ENCODE measurements at places on chromosomes 3 and 15. TPM values are rescaled to one million over a fixed set of nuclear protein-coding genes. Genes with fewer than 3 reads are reported as not detected.

The MPI gene
- 16.7 TPM for total RNA-seq

The EEF1AKMT4 gene
- total RNA-seq, result 3.2 TPM

The CCR9 gene
- total RNA-seq, result not detected

The GOLGA8T gene
- total RNA-seq, result not detected

The GOLGA8J gene
- not detected for total RNA-seq

The C3orf49 gene
- not detected for total RNA-seq

The SPESP1 gene
- not detected for total RNA-seq

The CASR gene
- total RNA-seq, result not detected

The HYAL1 gene
- total RNA-seq, result 0.18 TPM

The SATB1 gene
- 1.1 TPM for total RNA-seq

DNA sequence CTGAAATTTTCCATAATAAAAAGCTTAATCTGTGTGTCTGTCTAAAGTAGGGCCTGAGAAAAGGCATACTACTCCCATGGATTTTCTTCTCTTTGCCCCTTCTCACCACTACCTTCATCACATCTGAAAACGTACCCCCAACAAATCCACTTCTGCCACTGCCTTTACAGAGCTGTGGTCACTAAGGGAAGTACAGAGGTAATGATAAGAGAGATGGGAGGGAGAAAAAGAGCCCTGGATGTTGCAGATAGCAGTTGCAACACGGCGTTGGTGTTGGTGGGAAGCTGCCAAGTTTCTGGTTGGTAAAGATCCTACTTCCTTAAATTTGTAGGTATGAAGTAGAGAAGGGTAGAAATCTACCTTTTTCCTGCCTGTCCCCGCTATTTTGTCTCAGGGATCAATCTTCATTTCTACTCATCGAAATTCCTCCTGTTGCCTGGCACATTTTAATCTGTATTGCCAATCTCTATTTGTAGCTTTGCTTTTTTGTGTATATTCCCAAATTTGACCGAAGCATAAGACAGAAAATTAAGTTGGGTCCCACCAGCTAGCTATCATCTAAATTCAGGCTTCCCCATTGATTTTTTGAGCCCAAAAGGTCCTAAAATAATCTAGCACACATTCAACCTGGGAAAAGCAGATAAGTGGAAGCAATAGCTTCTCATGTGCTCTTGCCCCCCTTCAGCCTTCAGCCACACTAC lies 102.9 kb downstream of the TFDP2 start:
- no peaks in the 10 kb centered on the region for H3K4me1 ChIP-seq
- no peak overlapping the region for H3K27ac ChIP-seq
- no peak overlapping the region for H3K4me3 ChIP-seq
- DNase-seq, result no peak

- no peaks in the 10 kb centered on the region for H3K27me3 ChIP-seq
- H3K4me3 ChIP-seq, result no peak overlapping the region
- no peak overlapping the region for H3K27ac ChIP-seq
- H3K36me3 ChIP-seq, result no peaks in the 10 kb centered on the region
Measured at GRCh38 chr3:118186051-118186450, 848.6 kb downstream of the IGSF11 start.

GRCh38 chr3:129195731-129196256 lies 12.1 kb upstream of the CNBP start:
- peaks cover 18% of the 10 kb centered on the region for H3K4me1 ChIP-seq
- H3K36me3 ChIP-seq, result no peaks in the 10 kb centered on the region
- H3K27ac ChIP-seq, result peak overlapping the region; percentile 44
- no peaks in the 10 kb centered on the region for H3K27me3 ChIP-seq
- H3K4me3 ChIP-seq, result no peak overlapping the region

DNA sequence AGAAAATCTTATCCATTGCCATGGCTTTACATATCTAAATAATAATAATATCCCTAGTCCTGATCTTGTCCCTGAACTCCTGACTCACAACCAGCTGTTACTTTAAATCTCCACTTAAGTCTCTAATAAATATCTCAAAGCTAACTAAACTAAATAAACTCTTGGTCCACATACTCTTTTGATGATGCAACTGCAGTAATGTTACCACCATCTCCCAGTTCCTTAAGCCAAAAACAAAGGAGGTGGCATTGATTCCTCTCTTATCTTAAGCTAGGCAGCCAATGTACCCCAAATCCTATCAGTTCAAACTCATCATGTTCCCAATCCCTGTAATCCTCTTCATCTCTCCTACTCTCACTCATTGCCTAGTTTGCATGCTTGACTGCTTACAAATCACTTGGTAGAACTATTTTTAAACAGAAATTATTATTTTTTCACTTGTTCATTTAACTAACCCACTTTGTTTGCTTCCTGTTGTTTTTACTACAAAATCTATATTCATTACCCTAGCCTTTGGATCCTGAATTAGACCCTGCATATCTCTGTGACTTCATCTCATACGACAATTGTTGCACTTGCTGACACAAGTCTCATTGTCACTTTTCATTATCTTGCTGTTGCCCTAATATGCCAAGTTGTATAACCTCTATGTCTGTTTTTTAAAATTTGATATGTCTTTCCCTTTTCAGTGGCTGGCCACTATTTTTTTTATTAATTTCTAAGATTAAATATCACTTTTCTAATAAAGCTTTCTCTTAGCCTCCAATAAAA lies 462.2 kb downstream of the ZPLD1 start:
- no peaks in the 10 kb centered on the region for H3K4me1 ChIP-seq
- H3K4me3 ChIP-seq, result no peak overlapping the region
- no peaks in the 10 kb centered on the region for H3K36me3 ChIP-seq
- no peak overlapping the region for H3K27ac ChIP-seq

GRCh38 chr3:184382326-184383032 lies 2.6 kb downstream of the CHRD start:
- H3K4me1 ChIP-seq, result peaks cover 6% of the 10 kb centered on the region
- no peak for DNase-seq
- H3K27me3 ChIP-seq, result peaks cover 6% of the 10 kb centered on the region
- H3K27ac ChIP-seq, result no peak overlapping the region

DNA sequence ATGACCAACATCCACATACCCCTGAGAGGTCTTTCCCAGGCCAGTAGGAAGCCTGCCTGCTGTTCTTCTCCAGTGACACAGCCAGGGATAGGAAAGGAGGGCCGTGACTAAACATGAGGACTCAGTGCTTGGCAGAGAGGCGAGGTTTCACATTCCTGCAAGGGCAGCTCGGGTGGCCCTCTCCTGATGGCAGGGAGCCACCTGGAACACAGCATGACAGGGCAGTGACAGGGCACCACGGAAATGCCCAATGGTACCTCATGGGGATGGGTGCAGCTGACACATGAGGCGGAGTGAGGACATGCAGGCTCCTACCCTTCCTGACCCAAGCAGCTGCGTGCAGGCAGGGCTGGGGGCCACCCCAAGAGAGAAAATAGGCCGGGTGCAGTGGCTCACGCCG lies 7.4 kb upstream of the TGM5 start:
- no peaks in the 10 kb centered on the region for H3K27me3 ChIP-seq
- DNase-seq, result no peak
- H3K27ac ChIP-seq, result no peak overlapping the region
- H3K4me1 ChIP-seq, result peaks cover 4% of the 10 kb centered on the region
- no peaks in the 10 kb centered on the region for H3K36me3 ChIP-seq

- H3K36me3 ChIP-seq, result no peaks in the 10 kb centered on the region
- H3K27me3 ChIP-seq, result no peaks in the 10 kb centered on the region
- peaks cover 27% of the 10 kb centered on the region for H3K4me1 ChIP-seq
- H3K27ac ChIP-seq, result peak overlapping the region; percentile 80
Measured at GRCh38 chr15:31434588-31435260, 108.1 kb downstream of the KLF13 start.

DNA sequence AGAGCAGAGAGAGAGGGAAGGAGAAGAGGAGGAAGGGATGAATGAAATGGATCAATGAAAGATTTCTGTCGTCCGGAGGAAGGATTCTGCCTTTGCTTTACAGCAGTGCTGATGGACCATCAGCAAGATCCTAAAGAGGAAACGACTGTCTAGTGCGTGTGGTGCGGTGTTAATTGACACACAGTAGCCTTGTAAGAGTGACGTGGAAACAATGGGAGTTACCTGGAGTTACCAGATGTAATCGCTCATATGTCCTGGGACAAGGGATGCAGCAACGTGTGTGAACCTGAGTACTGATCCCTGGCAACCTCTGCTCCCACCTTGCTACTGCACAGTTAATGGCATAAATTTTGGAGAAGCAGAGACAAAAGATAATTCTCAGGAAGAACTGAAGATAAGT lies 62.6 kb upstream of the TPRG1 start:
- H3K4me1 ChIP-seq, result no peaks in the 10 kb centered on the region
- no peaks in the 10 kb centered on the region for H3K27me3 ChIP-seq
- H3K36me3 ChIP-seq, result no peaks in the 10 kb centered on the region
- DNase-seq, result no peak

DNA sequence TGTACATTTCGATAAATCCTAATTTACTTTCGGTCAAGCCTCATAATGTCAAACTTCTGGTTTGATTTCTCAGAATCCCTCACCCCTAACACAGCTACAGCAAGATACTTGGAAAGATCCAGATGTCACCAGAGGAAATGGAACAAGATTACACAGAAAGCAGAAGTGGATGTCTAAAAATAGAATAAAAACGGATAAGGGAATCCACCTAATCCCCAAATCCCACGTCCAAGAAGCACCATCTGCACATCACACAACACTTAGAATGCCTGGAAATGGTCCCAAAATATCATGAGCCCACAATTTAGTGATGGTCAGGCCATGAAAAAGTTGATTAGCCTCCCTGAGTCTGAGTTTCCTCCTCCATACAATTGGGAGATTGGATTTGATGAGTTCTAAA lies 61.7 kb downstream of the AGTR1 start:
- H3K4me1 ChIP-seq, result no peaks in the 10 kb centered on the region
- H3K36me3 ChIP-seq, result no peaks in the 10 kb centered on the region
- H3K27ac ChIP-seq, result no peak overlapping the region
- H3K27me3 ChIP-seq, result no peaks in the 10 kb centered on the region

- H3K4me3 ChIP-seq, result no peak overlapping the region
- H3K36me3 ChIP-seq, result no peaks in the 10 kb centered on the region
- H3K4me1 ChIP-seq, result peaks cover 6% of the 10 kb centered on the region
- DNase-seq, result no peak
- no peaks in the 10 kb centered on the region for H3K27me3 ChIP-seq
Measured at GRCh38 chr3:13484851-13485590, 4.9 kb downstream of the HDAC11 start.

DNA sequence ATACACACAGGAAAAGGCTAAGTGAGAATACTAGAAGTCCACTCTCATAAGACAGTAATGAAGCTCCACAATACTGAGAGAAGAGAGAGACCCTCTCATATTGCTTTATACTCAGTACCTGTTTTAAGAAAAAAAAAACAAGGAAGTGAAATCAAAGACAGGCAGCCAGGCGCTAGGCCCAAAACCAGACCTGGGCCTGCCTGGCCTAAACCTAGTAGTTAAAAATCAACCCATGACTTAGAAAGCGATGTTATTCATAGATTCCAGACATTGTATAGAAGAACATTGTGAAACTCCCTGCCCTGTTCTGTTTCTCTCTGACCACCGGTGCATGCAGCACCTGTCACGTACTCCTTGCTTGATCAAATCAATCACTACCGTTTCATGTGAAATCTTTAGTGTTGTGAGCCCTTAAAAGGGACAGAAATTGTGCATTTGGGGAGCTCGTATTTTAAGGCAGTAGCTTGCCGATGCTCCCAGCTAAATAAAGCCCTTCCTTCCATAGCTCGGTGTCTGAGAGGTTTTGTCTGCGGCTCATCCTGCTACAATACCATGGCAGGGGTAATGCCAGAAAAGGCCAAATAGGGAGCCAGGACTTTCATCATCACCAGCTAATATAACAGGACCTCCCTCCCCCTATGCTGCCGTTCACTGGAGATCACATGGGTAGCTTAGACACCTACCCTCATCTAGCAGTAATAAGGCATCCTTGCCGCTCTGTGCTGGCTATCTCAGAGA lies 1294.1 kb downstream of the NSUN3 start:
- H3K4me3 ChIP-seq, result no peak overlapping the region
- no peaks in the 10 kb centered on the region for H3K36me3 ChIP-seq
- no peaks in the 10 kb centered on the region for H3K4me1 ChIP-seq
- DNase-seq, result no peak
- H3K27ac ChIP-seq, result no peak overlapping the region

- no peak overlapping the region for H3K4me3 ChIP-seq
- H3K27ac ChIP-seq, result no peak overlapping the region
- no peaks in the 10 kb centered on the region for H3K36me3 ChIP-seq
- no peaks in the 10 kb centered on the region for H3K4me1 ChIP-seq
Measured at GRCh38 chr15:36498401-36498800, 81.0 kb upstream of the CDIN1 start.

- no peak overlapping the region for H3K4me3 ChIP-seq
- no peaks in the 10 kb centered on the region for H3K36me3 ChIP-seq
- H3K27ac ChIP-seq, result no peak overlapping the region
- no peaks in the 10 kb centered on the region for H3K27me3 ChIP-seq
Measured at GRCh38 chr3:38985581-38985980, 66.2 kb downstream of the SCN11A start.

DNA sequence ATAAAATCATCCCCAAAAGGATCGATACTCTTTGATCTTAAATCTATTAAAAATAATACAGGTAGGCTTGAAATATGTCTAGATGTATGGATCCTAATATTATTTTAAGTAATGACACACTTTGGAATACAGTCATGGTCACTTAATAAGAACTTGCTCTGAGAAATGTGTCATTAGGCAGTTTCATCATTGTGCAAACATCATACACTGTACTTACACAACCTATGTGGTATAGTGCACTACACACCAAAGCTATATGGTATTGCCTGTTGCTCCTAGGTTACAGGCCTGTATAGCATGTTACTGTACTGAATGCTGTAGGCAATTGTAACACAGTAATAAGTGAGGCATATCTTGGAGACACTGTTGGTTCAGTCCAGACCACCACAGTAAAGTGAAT lies 307.1 kb downstream of the RAP2B start:
- no peak for DNase-seq
- H3K36me3 ChIP-seq, result no peaks in the 10 kb centered on the region
- no peak overlapping the region for H3K27ac ChIP-seq
- H3K27me3 ChIP-seq, result no peaks in the 10 kb centered on the region

DNA sequence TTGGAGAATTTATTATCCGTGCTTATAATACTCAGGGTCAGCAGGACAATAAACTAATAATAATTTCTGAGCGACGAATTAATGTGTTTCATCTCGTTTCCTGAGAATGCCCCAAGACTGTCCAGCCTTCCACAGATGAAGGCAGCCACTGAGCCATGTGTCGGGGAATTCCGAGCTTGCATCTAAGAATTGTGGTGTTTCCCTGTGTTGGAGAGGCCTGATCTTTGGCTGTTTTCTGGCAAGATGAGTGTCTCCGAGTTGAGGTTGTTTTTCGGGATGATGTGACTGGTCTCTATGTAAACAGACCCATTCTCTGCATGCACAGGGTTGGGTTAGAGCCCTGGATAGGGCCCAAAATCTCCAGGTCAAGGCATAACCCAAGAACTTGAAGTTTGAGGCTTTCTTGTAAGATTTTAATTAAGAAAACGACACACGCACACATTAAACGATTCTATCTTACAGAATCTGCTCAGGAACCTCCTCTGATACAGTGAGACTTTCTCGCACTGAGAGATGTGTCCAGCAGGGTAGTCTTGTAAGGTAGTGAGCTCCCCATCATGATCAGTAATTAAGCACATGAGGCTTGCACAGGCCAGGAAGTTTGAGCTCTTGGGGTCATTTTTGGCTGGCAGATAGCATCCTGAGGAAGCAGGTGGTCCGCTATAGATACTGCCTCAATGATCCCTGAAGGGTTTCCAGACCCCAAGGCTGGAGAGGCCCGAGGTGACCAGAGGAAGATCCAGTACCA lies 14.4 kb downstream of the FGD5 start:
- no peak for DNase-seq
- H3K27me3 ChIP-seq, result peaks cover 31% of the 10 kb centered on the region
- H3K36me3 ChIP-seq, result no peaks in the 10 kb centered on the region
- no peak overlapping the region for H3K27ac ChIP-seq
- H3K4me3 ChIP-seq, result no peak overlapping the region
